Esophagus mucosa (tissue), 1 donor: ENCODE measurements at places on chromosomes 11 and 22.

DNA sequence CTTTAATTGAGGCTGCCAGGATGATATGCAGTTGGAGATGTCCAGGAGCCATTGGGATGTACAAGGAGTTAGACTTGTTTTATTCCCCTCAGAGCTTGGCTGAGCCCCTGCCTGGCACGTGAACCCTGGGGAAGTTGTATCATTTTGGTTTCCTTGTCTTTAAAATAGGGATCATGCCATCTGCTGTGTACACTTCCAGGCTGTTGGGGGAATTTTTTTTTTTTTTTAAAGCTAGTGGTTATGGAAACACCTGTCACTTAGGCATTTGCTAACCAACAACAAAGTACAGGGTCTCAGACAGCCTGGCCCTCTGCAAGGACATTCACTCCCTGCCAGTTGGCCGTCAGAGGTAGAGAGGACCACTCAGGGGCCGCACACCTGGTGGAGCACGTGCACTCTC is 8.5 kb upstream of the RAB1B start:
- ATAC-seq = no peak

DNA sequence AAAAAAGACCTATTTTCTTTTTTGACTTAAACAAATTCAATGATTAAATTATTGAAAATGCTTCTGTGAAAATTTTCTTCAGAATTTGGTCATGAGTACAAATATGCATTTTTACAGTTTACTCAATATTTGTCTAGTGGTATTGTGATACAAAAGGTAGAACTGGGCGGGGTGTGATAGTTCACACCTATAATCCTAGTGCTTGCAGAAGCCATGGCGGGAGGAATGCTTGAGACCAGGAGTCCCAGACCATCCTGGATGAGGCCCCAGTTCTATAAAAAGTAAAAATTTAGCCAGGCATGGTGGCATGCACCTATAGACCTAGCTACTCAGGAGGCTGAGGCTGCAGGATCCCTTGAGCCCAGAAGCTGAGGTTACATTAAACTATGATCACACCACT is 90.6 kb downstream of the ARHGAP42 start:
- ATAC-seq = no peak

DNA sequence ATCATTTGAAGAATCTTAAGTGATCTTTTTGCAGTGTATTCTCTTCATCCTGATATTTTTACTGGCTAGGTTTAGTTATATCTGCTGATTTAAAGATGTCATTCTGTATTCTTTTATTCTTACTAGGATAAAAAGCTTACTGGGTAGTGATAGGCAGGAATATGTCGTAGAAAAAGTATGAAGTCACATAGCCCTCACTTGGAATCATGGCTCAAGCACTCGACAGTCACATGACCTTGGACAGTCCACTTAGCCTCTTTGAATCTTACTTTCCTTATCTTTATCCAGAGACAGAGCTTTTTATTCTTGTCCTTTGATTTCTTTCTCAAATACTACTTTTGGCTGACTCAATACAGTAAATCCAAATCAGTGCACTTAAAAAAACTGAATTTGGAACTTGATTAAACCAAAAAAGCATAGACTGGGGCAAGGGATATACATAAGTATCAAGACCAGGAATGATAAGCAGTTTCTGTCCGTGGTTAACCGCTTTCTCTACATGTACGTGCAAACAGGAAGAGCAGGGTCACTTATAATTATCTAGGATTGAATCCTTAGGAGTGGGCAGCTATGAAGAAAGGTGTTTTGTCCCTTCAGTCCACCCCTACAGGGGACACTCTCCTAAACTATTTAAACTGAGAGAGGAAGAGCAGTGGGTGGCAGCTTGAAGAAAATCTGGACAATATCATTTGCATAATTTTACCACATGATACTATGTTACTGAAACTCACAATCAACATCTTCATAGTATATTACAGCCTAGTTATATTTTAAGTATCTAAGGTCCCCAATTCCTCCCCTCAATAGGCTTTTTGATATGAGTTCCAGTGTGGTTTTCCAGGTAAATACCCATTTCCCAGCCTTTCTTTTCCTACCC is 8.0 kb downstream of the MMP7 start:
- no peak for ATAC-seq

DNA sequence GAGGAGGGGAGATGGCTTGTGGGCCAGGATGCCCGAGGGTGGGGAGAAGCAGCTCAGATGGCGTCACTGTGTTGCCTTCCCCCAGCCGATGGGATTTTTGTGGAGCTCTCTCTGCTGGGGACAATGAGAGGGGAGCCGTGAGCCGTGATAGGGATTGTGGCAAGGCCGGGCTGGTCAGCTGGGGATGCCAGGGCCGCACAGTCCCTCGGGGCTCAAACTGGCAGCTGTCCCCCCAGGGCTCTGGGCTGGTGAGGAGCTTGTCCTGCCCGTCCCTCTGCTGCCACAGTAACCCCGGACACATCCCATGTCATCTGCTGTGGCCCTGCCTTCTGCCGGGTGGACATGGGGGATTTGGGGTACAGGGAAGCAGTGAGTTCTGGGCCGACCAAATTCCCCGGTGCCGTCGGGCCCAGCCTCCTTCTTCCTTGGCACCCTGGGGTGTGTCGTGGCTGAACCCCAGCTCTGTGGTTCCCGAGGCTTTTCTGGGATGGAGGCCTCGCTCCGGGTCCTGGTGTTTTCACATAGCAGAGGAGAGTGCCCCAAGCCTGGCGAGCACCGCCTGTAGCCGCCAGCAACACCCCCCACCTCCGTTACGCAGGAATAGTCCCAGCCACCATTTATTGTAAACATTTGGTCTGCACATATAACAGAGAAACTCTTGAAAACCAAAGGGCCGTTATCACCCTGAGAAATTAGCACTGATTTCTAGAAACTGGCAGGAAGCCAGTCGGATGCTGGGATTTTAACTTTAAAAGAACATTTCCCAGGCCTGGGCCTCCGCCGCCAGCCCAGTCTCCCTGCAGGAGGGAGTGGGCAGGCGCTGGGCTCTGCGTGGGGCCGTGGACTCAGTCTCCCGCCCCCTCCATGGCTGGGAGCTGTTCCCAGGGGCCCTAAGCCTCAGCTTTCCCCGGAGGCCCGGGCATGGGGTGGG is 9.9 kb downstream of the BRSK2 start:
- ATAC-seq = no peak

GRCh38 chr11:127252321-127252720 is 251.8 kb upstream of the KIRREL3 start:
- ATAC-seq = no peak

DNA sequence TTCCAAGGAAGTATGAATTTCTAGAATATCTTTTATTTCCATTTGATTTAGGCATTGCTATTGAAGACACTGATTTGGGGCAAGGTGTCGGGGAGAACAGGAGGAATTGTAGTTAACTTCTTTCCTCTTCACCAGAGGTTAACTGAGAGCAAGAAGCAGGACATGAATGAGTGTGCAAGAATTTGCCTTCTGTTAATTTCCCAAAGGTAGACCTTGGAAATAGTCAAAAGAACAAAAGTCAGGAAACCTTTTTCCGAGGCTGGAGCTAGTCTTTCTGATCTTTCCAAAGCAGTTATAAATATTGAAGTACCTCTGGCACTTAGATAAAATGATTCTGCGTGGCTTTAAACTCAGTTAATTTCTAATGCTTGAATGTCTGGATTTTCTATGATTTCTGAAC is 66.9 kb downstream of the MTMR3 start:
- no peak for ATAC-seq

DNA sequence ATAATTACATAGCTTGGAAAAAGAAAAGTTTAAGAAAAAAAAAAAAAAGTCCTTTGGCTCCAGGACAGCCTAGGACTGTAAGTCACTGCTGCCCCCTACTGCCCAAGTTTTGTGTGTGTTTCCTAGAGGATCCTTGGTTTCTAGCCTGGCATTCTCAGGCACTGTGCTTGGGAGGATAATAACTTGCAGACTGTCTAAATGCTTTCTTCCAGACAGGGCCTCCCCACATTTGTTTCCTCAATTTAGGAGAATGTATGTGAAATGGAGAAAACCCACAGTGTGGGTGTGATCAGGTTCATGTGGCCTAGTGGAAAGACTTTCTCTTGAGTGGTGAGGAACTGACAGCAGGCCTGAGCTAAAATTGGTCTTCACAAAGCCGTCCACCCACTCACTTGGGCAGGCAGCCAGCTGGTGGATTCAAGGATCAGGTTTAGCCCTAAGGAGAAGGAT is 191.0 kb downstream of the NAV2 start:
- ATAC-seq = peak; percentile 75

GRCh38 chr11:80083531-80083951 is 642.7 kb upstream of the TENM4 start:
- ATAC-seq = no peak

- ATAC-seq = peak; percentile 71
Measured at GRCh38 chr11:94926698-94927237, 46.6 kb downstream of the CWC15 start.

GRCh38 chr11:62865635-62866034 is 15.1 kb upstream of the SLC3A2 start:
- no peak for ATAC-seq

DNA sequence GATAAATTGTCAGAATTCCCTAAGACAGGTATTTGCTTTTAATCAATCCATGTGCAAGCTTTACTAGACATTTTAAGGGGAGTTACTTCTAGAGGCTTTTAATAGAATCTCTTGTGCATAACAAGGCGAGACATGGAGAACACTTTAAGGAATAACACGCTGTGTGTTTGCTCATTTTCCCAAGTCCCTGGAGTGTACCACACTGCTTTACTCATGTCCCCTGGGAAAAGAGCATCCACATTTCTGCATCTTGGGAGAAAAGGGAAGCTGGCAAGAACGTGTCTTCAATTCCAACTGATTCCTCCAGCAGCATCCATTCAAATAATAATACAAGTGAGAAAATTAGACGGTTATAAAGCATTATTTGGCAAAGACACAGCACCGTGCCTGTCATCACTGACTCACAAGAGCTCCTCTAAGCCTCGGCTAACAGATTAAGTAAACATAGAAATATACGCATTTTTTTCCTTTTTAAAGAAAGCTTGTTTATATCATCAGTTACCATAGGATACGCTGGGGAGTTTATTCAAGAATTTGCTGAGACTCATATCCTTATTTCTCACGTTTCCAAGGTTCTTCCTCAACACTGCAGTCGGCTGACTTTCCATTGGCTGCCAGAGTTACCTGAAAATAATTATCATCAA is 121.5 kb downstream of the CD44 start:
- ATAC-seq = peak; percentile 76

- ATAC-seq = no peak
Measured at GRCh38 chr11:113278925-113279324, 35.5 kb upstream of the TTC12 start.

DNA sequence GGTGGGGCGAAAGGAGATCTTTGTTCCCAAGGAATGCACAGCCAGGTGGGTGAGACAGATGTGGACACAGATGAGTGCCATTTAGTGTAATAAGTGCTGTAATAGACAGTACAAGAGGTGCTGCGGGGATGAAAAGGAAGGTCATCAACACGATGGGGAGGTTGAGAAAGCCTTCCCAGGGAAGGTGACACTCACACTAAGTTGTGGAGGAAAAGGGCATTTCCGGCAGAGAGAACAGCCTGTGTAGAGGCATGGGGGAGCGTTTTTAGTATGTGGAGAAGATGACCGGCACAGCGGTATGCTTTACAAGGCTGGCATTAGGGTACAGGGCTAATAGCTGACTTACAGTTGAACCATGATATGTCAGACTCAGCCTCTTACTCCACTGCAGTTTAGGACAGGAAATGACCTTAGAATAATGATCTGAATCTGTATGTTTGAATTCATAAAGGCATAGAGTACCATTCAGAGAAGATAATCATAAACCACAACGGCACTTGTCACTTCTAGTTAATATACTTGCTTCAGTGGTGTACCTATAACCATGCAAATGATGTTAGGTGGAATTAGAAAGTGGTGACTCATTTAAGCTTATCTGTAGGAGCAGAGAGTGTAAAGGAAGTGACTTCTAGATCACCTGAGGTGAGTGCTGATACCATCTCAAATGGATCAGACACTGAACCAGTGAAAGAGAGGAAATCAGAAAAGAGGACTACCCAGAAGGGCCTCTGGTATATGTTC is 60.6 kb downstream of the FAM83F start:
- ATAC-seq = peak; percentile 47

GRCh38 chr11:76313271-76313670 is 67.7 kb downstream of the THAP12 start:
- no peak for ATAC-seq

GRCh38 chr22:26330971-26331625 is 98.0 kb upstream of the ASPHD2 start:
- ATAC-seq = peak; percentile 84

- ATAC-seq = no peak
Measured at GRCh38 chr11:93773601-93774200, 10.4 kb upstream of the MED17 start.

DNA sequence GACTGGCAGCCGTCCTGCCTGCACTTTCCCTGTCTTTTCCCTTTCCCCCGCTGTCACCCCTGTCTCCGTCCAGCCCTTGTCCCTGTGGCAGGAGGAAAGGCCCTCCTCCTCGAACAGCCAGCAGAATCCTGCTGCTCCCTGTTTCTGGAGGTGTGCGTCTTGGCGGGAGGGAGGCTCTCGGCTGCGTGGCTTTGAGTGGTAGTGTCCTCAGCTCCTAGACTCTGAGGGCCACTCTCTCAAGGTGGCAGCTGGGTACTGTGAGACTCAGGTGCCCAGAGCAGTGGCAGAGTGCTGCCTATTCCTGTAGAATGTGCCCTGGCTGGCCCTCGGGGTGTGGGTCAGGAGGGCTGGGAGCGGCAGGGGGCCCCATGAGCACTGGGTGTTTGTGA is 9.1 kb upstream of the RANBP1 start:
- no peak for ATAC-seq

DNA sequence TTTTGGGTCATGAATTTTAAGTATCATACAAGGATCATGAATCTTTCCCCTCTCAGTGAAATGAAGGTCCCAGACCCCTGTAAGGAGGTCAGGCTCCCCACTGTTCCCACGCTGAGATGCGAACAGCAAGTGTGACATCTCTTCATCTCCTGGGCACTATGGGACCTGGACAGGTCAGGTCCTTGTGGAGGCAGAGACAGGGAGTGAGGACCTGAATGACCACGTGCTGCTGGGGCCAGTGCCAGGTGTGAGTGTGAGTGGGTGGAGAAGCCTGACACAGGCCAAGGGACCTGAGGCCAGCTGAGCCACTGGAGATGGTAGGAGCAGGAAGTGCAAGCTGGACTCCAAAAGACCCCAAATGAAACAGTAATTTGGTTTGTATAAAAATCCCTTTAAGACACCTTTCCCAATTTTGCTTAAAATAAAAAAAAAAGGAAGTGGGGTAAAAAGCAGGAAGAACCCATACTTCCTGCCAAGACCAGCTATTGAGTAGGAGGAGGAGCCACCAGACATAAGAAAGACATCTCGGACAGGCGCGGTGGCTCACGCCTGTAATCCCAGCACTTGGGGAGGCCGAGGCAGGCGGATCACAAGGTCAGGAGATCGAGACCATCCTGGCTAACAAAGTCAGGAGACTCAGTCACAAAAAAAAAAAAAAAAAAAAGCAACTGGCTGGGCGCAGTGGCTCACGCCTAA is 35.4 kb upstream of the SERPIND1 start:
- no peak for ATAC-seq
